ENCODE measurements at places on chromosomes 7 and 10. TPM values are rescaled to one million over a fixed set of nuclear protein-coding genes. Genes with fewer than 3 reads are reported as not detected.

The CAV2 gene
- 0.19 TPM for polyA plus RNA-seq

DNA sequence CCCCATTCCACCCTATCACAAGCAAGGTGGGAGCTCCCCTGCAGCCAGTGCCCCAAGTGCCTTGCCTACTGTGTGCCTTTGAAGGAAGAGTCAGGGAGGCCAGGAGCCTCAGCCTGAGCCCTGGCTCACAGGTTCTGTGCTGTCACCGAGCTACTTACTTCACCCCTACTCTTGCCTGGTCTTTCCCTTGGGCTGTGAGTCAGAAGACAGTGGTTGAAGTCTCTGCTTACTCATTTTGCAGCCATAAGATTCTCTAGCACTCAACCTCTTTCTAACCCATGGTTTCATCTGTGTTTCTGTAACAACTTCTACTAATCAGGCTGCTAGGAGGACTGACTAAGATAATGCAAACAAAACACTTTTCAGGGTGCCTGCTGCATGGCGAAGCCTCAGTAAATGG, 114.5 kb downstream of the PLCE1 start:
- no peak for DNase-seq

The PNLIPRP3 gene
- polyA plus RNA-seq, result not detected

The MYPN gene
- polyA plus RNA-seq, result not detected

GRCh38 chr10:2020836-2021235, 283.5 kb upstream of the ADARB2 start:
- DNase-seq, result no peak

GRCh38 chr7:158802535-158803366, 26.6 kb downstream of the ESYT2 start:
- DNase-seq, result no peak

DNA sequence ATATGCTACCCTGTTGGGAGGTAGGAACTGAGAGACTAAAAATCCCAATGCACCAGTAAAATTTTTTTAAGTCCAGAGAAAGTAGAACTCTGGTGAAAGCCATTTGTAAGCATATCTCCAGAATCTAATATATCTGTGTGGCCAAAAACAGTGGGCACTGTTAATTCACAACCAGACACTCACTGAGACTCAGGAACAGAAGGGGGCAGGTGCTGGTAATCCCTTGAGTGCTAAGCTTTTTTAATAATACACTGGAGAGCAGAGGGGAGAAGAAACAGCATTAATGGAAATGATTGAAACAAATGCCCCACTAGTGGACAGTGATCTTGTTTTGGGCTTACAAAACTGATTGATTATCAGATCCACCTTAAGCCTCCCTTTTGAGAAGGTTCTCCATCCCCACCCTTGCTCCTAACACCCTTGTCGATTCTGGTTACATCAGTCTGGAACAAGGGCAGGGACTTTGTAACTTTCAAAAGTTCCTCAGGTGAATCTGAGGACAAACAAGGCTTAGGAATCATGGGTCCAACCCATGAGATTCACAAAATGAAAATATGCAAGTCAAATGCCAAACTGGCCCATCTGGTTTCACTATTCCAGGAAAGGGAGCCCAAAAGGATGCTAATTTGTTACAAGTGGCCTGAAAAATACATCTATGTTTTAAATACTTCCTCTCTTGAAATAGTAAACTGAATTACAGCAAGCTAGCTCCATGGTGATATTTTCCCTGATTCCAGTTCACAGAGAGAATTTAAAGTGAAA, 29.7 kb downstream of the PLXNA4 start:
- DNase-seq, result no peak

DNA sequence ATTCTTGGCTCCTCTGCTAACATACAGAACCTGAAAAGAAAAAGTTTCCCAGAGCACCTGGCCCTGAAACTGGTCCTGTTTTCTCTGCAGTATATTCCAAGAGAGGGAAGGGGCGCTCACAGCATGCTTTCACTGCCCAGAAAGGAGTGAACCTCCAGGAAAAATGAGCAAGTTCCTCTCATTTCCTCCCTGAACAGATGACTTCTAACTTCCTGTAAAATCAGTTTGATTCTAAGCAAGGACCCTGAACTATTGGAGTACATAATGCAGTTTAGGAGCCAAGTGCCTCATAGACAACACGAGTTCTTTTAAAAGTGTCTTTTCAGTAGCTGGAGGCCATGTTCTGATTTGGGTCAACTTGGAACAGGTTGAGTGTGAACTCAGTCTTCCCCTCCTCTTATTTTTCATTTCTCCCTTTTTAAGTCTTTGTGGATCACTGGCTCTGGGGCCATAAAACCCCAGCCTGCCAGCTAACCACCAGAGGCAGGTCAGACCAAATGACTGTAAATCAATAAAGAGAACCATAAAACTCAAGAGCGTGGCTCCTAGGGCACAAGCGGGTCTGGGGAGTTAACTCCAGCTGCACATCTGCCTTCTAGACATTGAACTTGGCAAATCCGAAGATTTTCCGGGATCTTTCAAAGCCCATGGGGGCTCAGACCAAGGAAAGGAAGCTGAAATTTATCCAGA, 5.9 kb upstream of the LRRC18 start:
- DNase-seq, result no peak

DNA sequence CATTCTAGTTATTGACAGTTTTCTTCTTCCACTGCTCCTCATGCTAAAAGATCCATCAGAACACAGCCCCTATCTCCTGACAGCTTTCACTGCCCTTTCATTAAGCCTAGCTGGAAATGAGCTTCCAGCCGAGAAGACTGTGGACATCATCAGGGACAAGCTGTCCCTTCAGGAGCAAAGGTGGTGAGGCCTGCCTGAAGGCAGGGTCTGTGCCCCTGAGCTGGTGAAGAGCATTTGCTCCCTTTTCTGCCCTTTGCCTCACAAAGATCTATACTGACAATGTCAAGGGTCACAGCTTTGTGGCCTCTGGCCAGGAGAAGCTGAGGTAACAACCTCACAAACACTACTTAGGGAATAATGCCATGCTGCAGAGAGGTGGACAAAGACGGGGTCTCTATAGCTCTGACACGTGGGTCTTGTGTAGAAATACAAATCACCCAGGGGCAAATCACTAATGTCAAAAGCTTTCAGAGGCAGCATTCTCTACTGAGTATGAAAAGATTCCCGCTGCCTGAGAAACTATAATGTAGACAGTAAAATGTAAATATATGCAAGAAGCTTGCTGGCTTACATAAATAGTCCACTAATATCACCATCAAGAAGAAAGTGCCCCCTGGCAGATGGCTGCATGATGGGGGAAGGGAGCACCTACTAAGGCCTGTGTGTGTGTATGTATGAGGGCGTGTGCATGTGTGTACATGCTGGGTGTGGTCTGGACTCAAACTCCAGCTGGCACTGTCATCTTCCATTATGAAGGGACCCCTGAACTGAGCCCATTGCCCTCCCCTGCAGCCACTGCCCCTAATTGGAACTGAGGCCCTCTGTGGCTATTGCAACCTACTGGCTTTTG, 55.8 kb downstream of the HBP1 start:
- DNase-seq, result no peak

Data from CD14-positive monocyte (primary cell).